ENCODE measurements at places on chromosomes 6 and 20. TPM values are rescaled to one million over a fixed set of nuclear protein-coding genes. Genes with fewer than 3 reads are reported as not detected.

Gene ID4
- 0.72 TPM for total RNA-seq

Gene NRN1
- total RNA-seq: 0.65 TPM

Gene UST
- 4.1 TPM for total RNA-seq

Gene SLC17A3
- 0.86 TPM for total RNA-seq

Gene PPIL6
- total RNA-seq: 3.9 TPM

Gene GNAS-AS1
- not detected for total RNA-seq

Gene MOG
- not detected for total RNA-seq

Gene PPP1R14C
- 1.6 TPM for total RNA-seq

Gene HTR1E
- total RNA-seq: not detected

Gene NSFL1C
- total RNA-seq: 106 TPM

Gene DEFB124
- total RNA-seq: not detected

Gene ATP6V1G2
- 0.72 TPM for total RNA-seq

Gene LYRM4
- 28.4 TPM for total RNA-seq

Gene TFAP2D
- total RNA-seq: not detected

Gene TREM2
- not detected for total RNA-seq

Gene SEC23B
- 59.9 TPM for total RNA-seq

Gene PRRT1
- total RNA-seq: 0.41 TPM

Gene ZFP57
- total RNA-seq: not detected

Gene SKIC2
- 20.3 TPM for total RNA-seq

Gene ARHGAP40
- total RNA-seq: not detected

Gene C2
- 0.23 TPM for total RNA-seq

Gene SGK2
- 9.9 TPM for total RNA-seq

Gene XKR7
- total RNA-seq: not detected

Gene GSTA2
- not detected for total RNA-seq

Gene NOX3
- total RNA-seq: not detected

Gene MAP7
- 21.6 TPM for total RNA-seq

Gene LGSN
- total RNA-seq: 2.3 TPM

Gene TTK
- 18.9 TPM for total RNA-seq

Gene SYNJ2
- 57.2 TPM for total RNA-seq

Gene RAET1E
- 3.8 TPM for total RNA-seq

Gene CTCFL
- total RNA-seq: not detected

Gene RAB23
- 9.0 TPM for total RNA-seq

Gene ENPP4
- total RNA-seq: 0.25 TPM

Gene SCGN
- total RNA-seq: not detected

Gene SNAP25
- 18.9 TPM for total RNA-seq

Gene DEFB132
- not detected for total RNA-seq

Gene TCP11
- not detected for total RNA-seq

Gene LCA5
- 0.84 TPM for total RNA-seq

Gene FBXO30
- 5.1 TPM for total RNA-seq

Gene CLPSL2
- 2.0 TPM for total RNA-seq

Gene LHFPL5
- not detected for total RNA-seq

Gene HLA-G
- total RNA-seq: not detected

Gene IMPG1
- not detected for total RNA-seq

Gene NT5DC1
- total RNA-seq: 25.5 TPM

Gene BPIFB4
- not detected for total RNA-seq

Gene ZNF391
- 0.25 TPM for total RNA-seq

Gene BMP2
- total RNA-seq: 0.38 TPM

Gene CST4
- not detected for total RNA-seq

Gene TGM2
- 478 TPM for total RNA-seq

Gene XRN2
- 97.8 TPM for total RNA-seq

Gene LY6G6F
- total RNA-seq: not detected
